ENCODE measurements at places on chromosomes 13 and 19. TPM values are rescaled to one million over a fixed set of nuclear protein-coding genes. Genes with fewer than 3 reads are reported as not detected.

The KLK6 gene
- 2.2 TPM for total RNA-seq

The SLC27A1 gene
- 23.3 TPM for total RNA-seq

DNA sequence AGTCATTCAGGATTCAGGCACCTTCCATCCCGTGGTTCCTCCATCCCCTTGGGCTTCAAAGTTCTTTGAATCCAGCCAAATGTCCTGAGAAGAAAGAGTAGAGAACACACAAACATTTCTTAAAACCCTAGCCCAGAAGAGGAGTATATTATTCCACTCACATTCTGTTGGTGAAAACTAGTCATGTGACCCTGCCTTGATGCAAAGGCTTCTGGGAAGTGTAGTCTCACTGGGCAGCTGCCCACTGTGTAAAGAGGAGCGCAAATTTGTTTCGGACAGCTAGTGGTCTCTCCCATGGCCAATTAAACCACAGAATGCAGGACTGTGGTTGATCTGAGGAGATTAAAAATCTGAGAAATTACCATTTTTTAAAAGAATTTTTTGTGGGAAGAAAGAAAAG lies 304.4 kb downstream of the SUCLA2 start:
- H3K36me3 ChIP-seq: no peaks in the 10 kb centered on the region
- H3K4me3 ChIP-seq: no peak overlapping the region
- H3K27me3 ChIP-seq: no peaks in the 10 kb centered on the region

DNA sequence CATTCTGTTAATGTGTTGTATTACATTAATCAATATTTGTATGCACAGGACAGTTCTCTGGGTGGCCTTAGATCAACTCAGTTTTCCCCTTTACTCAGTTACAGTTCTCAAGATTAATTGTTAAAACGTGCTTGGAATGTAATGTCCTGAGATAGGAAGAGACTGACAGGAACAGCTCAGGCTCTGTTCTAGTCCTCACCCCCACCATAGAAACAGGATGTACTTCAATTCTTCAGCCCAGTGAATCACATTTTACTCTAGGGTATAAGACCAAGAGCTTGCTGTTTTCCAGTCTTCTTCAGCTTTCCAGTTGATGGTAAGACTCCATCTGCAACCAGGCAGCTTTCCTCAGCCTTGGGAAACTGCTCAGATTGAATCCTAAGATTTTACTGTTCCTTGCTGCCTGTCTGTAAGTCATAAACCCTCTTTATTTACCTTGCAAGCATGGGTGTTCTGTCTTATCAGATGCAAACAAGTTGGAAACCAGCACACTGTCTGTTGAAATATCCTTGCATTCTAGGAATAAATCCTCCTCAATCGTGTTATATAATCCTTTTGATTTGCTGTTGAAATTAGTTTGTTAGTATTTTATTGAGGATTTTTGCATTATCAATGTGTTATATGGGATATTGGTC lies 836.9 kb upstream of the PCDH9 start:
- no peak overlapping the region for H3K4me3 ChIP-seq
- H3K36me3 ChIP-seq: no peaks in the 10 kb centered on the region
- H3K27me3 ChIP-seq: no peaks in the 10 kb centered on the region
- no peak overlapping the region for H3K27ac ChIP-seq
- no peak for DNase-seq

The ZNF132 gene
- total RNA-seq: 4.2 TPM

DNA sequence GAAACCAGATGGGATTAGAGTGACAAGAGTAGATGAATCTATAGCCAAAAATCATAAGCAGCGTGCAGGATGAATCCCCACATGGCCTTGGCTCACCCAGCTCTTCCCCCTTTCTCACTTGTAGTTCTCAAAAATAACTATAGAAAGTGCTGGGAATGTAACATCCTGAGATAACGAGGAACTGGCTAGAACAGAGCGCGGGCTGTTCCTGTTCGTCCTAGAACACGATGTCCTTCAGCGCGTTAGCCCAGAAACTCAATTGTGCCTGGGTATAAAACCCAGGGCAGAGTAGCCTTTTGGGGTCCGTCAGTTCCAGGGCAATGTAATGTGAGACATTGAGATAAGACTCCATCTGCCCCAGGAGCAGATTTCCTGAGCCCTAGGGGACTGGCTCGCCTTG lies 326.2 kb downstream of the TSHZ3 start:
- H3K27ac ChIP-seq: peak overlapping the region; percentile 32
- DNase-seq: no peak
- H3K36me3 ChIP-seq: no peaks in the 10 kb centered on the region
- H3K4me1 ChIP-seq: no peaks in the 10 kb centered on the region
- no peak overlapping the region for H3K4me3 ChIP-seq

DNA sequence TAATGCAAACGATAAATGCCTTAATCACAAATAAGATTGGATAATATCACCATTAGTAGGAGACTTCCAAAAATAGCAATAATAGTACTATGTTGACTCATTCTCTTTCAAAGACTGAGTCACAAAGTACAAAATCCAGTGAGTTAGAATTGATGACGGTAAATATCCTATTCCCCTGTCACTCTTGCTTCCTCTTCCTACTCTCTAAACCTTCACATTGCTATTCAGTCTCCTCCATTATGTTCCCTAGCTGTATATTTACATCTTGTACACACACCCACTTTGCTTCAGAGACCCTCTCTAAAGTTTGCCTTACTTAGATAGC lies 26.3 kb upstream of the INTS6 start:
- no peak for DNase-seq
- no peaks in the 10 kb centered on the region for H3K4me1 ChIP-seq
- H3K27ac ChIP-seq: no peak overlapping the region
- no peak overlapping the region for H3K4me3 ChIP-seq
- H3K36me3 ChIP-seq: no peaks in the 10 kb centered on the region

DNA sequence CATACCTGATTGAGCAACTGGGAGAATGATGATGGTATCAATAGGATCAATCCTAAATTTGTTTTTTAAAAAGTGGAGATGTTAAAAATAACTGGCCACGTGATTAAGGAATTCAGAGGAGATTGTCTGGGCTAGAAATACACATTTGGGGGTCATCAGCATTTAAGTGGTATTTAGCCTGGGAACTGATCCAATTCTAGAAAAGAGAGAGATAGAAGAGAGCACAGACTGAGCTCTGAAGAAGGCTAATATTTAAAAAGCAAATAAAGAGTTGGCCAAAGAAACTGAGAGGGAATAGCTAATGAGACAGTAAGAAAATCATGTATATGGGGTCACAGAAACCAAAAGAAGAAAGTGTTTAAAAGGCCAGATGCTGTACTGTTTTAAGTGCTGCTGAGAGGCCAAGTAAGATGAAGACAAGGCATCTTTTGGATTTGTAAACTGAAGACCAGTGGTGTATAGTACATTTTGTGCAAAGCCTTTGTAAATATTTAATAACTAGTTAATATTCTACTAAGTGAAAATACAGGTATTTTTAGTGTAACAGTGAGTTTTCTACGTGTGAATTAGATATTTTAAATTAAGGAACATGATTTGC lies 40.2 kb downstream of the UBL3 start:
- no peaks in the 10 kb centered on the region for H3K27me3 ChIP-seq
- no peak overlapping the region for H3K27ac ChIP-seq
- peaks cover 46% of the 10 kb centered on the region for H3K4me1 ChIP-seq
- H3K36me3 ChIP-seq: no peaks in the 10 kb centered on the region
- DNase-seq: no peak

- no peak for DNase-seq
- H3K27ac ChIP-seq: no peak overlapping the region
- no peaks in the 10 kb centered on the region for H3K36me3 ChIP-seq
- H3K4me1 ChIP-seq: no peaks in the 10 kb centered on the region
- H3K4me3 ChIP-seq: no peak overlapping the region
- no peaks in the 10 kb centered on the region for H3K27me3 ChIP-seq
Measured at GRCh38 chr13:21309542-21310172, 133.2 kb downstream of the MRPL57 start.

The TNFSF9 gene
- 4.1 TPM for total RNA-seq

The KLK7 gene
- not detected for total RNA-seq

The NXNL1 gene
- total RNA-seq: not detected

The LIM2 gene
- total RNA-seq: not detected

DNA sequence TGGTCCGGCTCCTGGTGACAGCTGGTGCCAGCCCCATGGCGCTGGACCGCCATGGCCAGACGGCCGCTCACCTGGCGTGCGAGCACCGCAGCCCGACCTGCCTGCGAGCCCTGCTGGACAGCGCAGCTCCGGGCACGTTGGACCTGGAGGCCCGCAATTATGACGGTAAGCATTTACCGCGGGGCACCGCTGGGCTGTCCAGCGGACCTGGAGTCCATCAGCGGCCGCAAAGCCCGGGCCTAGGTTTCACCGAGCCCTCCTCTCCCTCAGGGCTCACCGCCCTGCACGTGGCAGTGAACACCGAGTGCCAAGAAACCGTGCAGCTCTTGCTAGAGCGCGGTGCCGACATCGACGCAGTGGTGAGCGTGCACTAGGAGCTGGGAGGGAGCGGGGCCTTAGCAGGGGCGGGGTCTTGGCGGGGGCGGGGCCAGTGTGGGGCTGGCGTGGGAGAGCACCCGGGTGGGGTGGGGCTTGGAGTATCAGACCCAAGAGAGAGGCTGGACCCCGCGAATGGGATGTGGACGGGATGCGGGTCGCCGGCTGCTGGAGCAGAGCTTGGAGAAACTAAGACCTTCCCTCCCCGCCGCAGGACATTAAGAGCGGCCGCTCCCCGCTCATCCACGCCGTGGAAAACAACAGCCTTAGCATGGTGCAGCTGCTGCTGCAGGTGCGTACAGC lies 8.7 kb downstream of the BCL3 start:
- H3K27me3 ChIP-seq: no peaks in the 10 kb centered on the region
- peaks cover 63% of the 10 kb centered on the region for H3K36me3 ChIP-seq
- peak overlapping the region; percentile 99 for H3K27ac ChIP-seq
- DNase-seq: no peak
- peak overlapping the region; percentile 41 for H3K4me3 ChIP-seq

The RSPH6A gene
- not detected for total RNA-seq

- H3K27me3 ChIP-seq: no peaks in the 10 kb centered on the region
- peaks cover 3% of the 10 kb centered on the region for H3K4me1 ChIP-seq
- DNase-seq: peak; percentile 71
- no peak overlapping the region for H3K27ac ChIP-seq
- H3K36me3 ChIP-seq: no peaks in the 10 kb centered on the region
- H3K4me3 ChIP-seq: no peak overlapping the region
Measured at GRCh38 chr13:79451500-79451962, 29.4 kb upstream of the NDFIP2 start.

DNA sequence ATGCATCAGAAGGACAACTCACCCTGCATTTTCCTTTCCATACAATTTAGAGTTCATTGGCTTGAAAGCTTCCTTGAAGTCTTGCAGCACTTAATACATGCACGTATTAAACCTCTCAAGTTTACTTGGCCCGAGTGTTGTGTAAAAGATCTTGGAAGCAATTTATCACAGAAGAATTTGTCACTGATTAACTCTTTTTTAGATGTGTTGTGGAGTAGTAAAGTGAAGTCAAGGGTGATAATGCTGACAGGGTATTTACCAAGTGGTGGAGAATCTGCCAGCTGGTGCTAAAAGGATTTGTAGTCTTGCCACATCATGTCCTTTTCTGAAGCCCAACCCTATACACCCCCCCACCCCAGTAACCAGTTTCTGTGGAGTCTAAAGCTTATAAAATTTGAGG lies 421.0 kb upstream of the MIR17HG start:
- H3K36me3 ChIP-seq: no peaks in the 10 kb centered on the region
- DNase-seq: no peak

- H3K36me3 ChIP-seq: no peaks in the 10 kb centered on the region
- H3K27me3 ChIP-seq: peaks cover 49% of the 10 kb centered on the region
- H3K27ac ChIP-seq: no peak overlapping the region
- no peak for DNase-seq
- H3K4me3 ChIP-seq: peak overlapping the region; percentile 9
Measured at GRCh38 chr13:26052337-26052736, 521 bp upstream of the SHISA2 start.

The MICU2 gene
- total RNA-seq: 39.3 TPM

DNA sequence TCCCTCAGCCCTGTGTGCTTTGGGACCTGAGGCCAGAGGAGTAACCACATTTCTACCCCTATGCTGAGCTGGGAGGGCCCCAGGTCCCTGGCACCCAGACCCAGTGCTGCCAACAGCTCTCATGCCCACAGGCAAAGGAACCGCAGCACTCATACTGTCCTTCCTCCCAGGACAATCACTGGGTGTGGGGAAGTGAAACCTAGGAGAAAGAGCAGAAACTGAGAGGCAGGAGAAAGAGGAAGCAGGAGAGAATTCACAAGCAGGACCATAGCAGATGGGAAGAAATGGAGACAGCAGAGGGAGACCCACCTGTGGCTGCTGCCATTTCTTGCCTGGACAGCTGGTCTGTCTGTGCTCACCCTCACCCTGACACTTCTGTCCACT lies 18.9 kb downstream of the CCDC97 start:
- peak overlapping the region; percentile 91 for H3K27ac ChIP-seq
- H3K27me3 ChIP-seq: no peaks in the 10 kb centered on the region
- no peak for DNase-seq
- H3K4me3 ChIP-seq: no peak overlapping the region

- no peak overlapping the region for H3K4me3 ChIP-seq
- no peak for DNase-seq
- H3K27me3 ChIP-seq: no peaks in the 10 kb centered on the region
Measured at GRCh38 chr13:92804346-92804745, 422.3 kb upstream of the GPC6 start.

The FXYD5 gene
- total RNA-seq: 215 TPM

DNA sequence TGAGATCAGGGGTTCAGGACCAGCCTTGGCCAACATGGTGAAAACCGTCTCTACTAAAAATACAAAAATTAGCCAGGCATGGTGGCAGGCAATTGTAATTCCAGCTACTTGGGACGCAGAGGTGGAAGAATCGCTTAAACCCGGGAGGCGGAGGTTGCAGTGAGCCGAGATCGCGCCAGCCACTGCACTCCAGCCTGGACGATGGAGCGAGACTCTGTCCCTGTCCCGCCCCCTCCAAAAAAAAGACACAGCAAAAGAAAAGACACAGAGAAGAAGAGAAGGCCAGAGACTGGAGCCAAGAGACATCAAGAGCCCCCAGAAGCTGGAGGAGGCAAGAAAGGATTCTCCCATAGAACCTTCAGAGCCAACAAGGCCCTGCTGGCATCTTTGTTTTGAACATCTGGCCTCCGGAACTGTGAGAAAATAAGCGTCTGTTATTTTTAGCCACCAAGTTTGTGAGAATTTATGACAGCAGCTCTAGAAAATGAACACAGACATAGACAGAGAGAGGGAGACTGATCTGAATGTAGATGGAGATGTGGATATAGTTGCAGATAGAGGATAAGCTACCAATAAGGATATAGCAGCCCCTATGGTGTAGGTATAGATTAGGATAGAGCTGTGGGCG lies 25.7 kb upstream of the PNMA8B start:
- H3K27ac ChIP-seq: no peak overlapping the region
- no peak overlapping the region for H3K4me3 ChIP-seq
- DNase-seq: no peak
- peaks cover 27% of the 10 kb centered on the region for H3K4me1 ChIP-seq

Measured in spleen (tissue), 13 donors.